Karpas-422 (cell line): ENCODE measurements at places on chromosomes 12 and 14.

DNA sequence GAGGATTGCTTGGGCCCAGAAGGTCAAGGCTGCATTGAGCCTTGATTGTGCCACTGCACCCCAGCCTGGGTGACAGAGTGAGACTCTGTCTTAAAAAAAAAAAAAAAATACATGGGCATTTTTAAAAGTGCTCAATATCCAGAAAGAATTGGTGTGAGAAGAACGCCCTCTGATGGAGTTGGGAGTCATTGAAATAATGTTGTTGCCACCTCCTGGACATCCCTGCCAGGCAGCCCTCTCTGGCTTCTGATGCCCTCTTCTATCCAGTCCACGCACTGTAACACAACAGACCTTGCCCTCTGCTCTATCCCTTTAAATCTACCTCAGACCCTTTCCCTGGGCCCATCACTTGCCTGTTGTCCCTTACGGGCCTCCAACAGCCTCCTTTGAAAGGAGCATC lies 4.9 kb downstream of the PTGDR start:
- peak; percentile 84 for DNase-seq

GRCh38 chr14:100585448-100586152 lies 1.6 kb downstream of the BEGAIN start:
- DNase-seq: no peak

GRCh38 chr14:34700622-34701130 lies 13.7 kb downstream of the CFL2 start:
- no peak for DNase-seq

DNA sequence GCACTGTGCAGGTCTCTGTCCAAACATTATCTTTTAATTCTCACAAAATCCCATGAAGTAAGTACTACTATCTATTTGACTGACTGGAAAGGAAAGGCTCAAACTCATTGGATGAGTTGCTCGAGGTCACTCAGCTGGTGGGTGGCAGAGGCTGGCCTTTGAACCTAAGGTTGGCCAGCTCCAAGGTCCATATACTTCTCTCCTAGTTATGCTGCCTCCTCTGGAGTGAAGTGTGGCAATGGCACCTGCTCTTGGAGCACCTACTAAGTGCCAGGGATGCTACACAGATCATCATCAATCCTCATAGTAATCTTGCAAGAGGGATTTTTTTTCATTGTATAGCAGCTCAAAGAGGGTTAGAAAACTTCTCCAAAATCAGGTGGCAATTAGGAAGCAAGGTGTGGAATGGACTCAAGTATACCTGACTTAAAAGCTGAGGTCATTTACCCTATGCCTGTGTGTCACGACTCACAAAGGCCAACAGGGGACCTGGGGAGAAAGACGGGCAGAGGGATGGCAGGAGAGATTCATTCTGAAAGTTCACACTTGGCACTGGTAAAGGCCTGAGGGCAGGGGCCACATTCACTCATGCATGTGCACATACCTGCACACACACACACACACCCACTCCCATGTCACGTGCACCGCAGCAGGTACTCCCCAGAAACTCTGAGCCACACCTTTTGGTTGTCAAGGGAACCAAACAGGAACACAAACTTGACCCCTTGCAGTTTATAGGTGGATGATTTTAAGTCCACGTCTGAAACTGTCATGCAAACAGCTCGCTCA lies 146.4 kb downstream of the FOXN3 start:
- no peak for DNase-seq

GRCh38 chr12:9133216-9133916 lies 17.6 kb upstream of the A2M start:
- DNase-seq: no peak

DNA sequence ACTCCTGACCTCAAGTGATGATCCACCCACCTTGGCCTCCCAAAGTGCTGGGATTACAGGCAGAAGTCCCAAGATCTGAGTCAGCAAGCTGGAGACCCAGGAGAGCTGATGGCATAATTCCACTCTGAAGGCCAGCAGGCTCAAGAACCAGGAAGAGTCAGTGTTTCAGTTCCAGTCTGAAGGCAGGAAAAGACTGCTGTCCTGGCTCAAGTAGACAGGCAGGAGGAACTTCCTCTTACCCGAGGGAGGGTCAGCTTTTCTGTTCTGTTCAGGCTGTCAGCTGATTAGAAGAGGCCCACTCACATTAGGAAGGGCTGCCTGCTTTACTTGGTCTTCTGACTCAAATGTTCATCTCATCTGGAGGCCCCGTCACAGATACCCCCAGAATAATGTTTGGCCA lies 206.0 kb upstream of the MYL2 start:
- DNase-seq: no peak

GRCh38 chr14:105062048-105062433 lies 3.2 kb downstream of the GPR132 start:
- no peak for DNase-seq

- no peak for DNase-seq
Observed at GRCh38 chr14:105094193-105094907, 29.1 kb upstream of the GPR132 start.

DNA sequence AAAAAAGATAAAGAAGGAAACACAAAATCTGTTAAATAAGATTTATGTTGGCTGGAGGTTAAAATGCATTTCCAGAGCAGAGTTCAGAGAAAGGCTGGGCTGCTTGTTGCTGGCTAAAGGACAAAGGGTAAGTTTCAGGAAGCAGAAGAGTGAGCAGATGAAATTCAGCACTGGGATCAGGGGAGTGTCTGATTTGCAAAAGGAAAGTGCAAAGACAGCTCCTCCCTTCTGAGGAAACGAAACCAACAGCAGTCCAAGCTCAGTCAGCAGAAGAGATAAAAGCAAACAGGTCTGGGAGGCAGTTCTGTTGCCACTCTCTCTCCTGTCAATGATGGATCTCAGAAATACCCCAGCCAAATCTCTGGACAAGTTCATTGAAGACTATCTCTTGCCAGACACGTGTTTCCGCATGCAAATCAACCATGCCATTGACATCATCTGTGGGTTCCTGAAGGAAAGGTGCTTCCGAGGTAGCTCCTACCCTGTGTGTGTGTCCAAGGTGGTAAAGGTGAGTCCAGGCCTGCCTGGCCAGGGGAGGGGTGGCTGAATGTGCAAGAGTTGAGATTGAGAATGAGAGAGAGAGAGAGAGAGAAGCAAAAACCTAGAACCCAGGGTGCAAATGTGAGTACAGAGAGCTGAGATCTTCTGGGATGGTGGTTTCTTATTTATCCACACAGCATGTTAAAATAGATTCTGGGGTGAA lies at the start of gene OAS1:
TSS of gene OAS1 (plus strand) at position 251 of the 703 bp plus-strand sequence. CDS start at position 329, 78 bp downstream.
- DNase-seq: peak; percentile 72

DNA sequence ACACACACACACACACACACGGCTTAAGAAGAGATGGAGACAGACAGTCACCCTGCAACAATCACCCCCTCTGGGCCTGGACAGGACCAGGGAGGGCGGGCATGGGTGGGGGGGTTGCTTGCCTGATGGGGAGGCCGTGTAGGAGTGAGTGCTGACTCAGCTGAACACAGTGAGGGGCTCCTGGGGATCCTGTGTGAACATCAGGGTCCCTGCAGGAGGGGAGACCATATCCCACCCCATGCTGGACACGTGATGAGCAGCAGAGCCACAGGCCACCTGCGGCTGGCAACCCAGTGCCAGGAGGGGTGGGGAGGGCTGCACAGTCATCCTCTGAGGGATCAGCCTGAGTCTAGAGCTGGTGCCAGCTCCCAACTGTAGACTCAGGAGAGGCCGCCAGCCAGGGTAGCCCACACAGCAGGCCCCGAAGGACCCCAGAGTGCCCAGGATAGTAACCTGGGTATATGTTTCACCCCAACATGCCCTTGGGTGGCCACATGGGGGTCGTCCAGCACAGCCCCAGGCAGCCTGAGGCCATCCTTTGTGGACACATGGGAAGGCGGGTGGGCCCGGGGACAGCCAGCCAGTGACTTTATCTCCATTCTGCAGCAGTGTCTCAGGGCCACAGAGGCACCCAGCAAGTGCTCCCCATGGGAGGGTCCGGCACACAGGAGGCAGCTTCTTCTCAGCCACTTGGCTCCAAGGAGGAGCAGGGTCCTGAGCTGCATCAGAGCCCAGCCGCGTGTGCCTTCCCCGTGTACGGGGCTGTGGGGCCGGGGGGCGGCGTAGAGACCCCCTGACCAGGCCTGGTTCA lies 73.7 kb upstream of the SFSWAP start:
- no peak for DNase-seq

- DNase-seq: no peak
Observed at GRCh38 chr12:81080431-81080983, 2.6 kb downstream of the ACSS3 start.

DNA sequence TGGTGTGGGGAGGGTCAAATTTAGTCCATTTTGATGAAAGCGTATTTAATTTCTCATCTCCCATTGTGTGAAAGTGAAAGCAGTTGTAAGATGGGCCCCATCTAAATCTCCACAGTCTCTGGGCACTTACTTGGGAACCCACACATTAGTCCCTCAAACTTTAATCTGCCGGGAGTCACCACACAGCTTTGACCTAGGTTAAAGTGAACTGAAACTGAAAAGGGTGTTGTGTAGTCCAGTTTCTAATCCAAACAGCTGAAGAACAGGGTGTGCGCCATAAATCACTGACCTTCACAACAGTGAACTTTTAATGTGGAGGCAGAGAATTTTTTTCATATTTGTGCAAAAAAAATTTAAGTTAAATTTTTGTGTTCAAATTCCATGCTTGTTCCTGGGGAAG lies 48.4 kb upstream of the PTPRO start:
- DNase-seq: no peak

DNA sequence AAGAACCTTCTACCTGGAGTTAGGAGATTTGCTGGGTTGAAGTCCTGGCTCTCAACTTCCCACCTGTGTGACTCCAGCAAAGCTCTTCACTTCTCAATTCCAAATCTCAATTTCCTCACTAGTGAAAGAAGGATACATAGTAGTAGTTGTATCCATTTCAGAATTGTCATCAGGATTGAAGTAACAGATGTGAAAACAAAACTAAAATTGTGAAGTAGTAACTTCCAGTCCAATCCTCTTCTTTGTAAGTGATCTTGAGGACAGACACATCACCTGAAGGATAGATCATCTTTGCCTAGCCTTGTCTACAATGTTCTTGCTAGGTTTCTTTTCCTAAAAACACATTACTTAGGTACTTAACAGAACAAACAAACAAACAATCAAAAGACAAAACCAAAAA lies 1.2 kb upstream of the LRRK2 start:
- no peak for DNase-seq

GRCh38 chr12:63934936-63935335 lies 90.4 kb downstream of the SRGAP1 start:
- no peak for DNase-seq

GRCh38 chr12:124437617-124438436 lies 129.6 kb downstream of the NCOR2 start:
- DNase-seq: no peak

DNA sequence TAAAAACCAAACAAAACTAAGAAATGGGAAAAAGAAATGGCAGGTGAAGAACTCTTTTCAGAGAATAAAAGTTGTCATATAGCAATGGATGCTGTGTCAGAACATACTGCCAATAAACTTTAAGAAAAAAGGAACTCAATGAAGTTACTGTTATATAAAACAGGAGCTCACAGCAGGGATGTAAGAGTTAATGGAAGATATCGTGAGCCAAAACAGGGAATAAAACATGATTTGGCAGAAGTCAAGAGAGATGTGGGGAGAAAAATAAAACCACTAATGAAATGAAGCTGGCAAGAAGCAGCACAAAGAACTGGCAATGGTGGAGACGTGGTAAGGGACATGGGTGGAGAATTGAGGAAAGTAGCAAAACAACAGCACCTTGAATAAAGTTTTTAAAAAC lies 61.0 kb downstream of the TAOK3 start:
- DNase-seq: no peak

DNA sequence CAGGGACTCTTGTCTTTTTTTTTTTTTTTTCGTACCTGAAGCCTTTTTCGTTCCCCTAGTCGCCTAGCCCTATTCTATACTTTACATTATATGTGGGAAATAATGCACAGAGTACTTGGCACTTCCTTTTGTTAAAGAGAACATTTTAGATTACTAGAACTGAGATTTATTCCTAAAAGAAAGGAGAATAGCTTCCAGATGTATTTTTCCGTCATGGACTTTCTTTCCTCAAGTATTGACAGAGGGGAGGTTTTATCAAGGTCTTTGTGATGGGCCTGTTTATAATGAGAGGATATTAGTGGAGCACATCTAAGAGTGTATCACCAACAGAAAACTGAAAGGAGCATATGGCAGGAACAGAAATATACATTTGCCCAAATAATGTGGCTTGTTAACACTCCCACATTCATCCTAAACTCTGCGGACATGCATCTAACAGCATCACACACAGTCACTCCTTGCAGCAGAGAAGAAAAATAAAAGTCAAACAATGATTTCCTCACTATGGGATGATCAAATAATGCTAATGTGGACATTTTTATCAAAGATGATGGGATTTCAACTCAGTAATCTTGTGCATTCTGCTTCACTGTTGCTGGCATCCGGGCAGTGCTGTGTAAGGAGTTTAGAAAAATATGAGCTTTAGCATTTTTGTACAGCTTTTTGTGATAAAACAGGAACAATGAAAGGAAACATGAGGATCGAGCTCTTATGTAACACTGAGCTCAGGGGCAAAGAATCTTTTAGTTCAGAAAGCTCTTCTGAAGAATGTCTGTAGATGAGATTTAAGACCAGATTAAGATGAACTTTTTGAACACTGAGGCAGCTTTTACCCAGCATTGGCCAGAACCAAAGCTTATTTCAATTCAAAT lies 183.1 kb downstream of the EGLN3 start:
- DNase-seq: peak; percentile 76

DNA sequence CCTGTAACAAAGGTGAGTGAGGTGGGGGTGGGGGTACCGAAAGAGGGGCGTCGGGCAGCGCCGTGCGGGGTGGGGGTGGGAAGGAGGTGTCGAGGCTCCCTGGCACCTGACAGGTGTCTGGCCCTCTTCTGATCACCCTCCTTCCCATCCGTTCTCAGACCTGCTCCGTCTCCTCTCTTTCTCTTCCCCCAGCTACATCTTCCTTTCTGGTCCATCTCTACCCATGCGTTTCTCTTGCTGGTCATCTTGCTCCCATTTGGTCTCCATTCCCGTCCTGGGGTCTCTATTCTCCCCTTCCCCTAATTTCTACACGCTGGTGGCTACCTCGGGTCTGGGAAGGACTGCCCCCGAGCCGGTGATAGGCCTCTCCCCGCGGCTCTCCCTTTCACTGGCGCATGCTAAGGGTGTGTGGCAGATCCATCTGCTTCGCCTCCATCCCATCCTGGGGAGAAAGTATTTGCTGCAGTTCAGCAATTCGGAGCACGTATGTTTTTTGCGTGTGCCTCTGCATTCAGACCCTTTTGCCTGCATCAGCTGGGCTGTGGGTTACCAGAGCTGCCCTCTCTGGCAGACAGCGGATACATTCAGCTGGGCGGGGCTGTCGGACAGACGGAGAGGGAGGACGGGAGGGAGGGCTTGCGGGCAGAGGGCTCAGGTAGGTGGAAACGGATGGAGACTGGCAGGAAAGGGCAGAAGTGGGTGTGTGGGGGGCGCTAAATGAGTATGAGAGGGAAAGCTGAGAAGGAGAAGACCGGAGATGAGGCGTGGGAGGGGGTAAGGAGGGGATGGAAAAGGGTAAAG lies 730 bp downstream of the CLSTN3 start:
- DNase-seq: peak; percentile 75
